HEK293T (cell line): ENCODE measurements at places on chromosomes 11 and 22.
A peak's percentile ranks its signal among the peaks of the same experiment; 100 is the strongest.

DNA sequence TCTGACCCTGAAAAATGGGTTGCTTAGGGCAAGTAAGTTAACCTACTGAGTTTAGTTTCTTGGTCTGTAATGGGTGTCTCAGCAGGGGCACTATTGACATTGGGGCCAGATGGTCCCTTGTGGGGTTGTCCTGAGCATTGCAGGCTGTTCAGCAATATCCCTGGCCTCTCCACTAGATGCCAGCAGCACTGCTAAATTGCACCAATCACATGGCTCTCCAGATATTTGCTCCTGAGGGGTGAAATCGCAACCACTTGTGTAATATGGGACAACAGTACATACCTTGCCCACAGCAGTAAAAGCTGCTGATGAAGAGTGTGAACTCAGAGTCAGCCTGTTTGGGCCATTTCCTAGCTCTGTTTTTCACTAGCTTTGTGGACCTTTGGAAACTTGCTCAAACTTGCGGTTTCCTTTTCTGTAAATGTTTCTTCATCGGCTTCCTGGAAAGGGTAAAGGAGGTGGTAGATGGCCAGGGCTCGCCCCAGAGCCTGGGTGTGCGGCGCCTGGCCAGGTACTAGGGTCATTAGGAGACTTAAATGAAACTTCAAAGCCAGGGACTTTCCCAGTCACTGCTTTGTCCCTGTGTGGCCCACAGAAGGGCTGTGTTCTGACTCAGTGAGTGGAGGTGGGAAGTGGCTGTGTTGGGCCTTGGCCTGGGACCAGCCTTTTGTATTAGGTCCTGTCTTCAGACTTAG, 13.0 kb downstream of the NCF4 start:
- peak; percentile 76 for DNase-seq

GRCh38 chr11:5288108-5288905, 13.4 kb downstream of the OR51B4 start:
- DNase-seq: no peak

DNA sequence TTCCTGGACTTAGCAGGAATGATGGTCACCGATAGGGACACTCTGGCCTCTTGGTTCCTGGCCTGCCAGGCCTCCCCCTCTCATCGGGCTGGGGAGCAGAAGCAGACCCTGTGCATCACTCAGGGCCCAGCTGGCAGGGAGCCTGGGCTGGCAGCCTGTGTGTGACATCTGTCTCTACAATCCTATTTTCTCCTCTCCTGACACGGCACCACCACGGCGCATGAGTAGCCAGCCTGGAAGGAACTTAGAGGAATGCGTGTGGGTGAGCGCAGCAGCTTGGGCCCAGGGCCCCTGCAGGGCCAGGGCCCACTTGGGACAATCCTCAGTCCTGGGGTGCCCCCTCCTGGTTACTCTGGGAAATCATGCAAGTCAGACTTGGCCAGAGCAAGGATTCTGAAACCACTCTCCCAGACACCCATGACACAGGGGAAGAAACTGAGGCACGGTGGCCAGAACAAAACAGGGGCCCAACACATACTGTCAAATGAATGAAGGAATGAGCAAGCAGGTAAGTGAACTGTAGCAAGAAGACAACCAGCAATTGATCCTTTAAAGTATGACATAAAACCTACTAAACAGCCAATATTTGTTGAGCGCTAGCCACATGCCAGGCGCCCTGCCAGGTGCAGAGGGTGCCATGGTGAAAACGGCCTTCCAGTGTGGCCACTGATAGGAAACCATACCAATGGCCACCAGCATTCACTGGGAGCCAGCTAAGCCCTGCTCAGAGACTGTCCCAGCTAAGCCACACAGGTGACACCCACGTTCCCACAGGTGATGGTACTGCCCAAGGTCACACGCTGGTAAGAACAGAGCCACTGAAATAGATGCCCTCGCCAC, 13.3 kb downstream of the RSPH14 start:
- peak; percentile 91 for DNase-seq

DNA sequence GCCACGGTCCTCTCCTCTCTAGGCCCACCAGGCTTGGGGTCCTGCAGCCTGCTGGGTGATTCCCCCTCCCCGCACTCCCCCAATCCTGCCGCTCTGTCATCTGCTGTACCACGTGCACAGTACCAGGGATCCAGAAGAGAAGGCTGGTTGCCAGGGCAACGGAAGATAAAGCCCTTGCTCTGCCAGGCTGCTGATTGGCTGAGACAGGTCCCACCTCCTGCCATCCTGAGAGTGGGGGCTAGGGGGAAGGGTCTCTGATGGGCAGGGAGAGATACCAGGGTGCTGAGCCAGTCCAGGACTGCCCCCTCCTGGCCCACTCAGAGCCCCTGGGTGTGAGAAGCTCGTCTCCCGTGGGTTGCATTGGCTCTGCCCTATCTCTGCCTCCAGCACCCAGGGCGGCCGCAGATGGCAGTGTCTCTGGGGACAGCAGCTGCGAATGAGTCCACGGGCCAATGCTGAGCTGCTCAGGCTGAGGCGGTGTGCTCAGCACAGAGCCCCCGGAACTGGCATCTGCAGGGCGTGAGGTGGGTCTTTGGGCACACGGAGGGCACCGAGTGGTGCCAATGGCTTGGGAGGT, at the start of gene SMIM45:
SMIM45 (plus strand) TSS at position 253 of the 577 bp plus-strand sequence.
- no peak for DNase-seq

GRCh38 chr11:1338201-1339065, 29.0 kb upstream of the TOLLIP start:
- DNase-seq: no peak

GRCh38 chr22:39750759-39751158, 142.8 kb downstream of the ENTHD1 start:
- no peak for DNase-seq

- peak; percentile 88 for DNase-seq
These were observed 71.2 kb upstream of the TBCEL start for GRCh38 chr11:120952461-120953434.

- DNase-seq: no peak
These were observed 76.2 kb upstream of the GDPD4 start for GRCh38 chr11:77377734-77378133.

DNA sequence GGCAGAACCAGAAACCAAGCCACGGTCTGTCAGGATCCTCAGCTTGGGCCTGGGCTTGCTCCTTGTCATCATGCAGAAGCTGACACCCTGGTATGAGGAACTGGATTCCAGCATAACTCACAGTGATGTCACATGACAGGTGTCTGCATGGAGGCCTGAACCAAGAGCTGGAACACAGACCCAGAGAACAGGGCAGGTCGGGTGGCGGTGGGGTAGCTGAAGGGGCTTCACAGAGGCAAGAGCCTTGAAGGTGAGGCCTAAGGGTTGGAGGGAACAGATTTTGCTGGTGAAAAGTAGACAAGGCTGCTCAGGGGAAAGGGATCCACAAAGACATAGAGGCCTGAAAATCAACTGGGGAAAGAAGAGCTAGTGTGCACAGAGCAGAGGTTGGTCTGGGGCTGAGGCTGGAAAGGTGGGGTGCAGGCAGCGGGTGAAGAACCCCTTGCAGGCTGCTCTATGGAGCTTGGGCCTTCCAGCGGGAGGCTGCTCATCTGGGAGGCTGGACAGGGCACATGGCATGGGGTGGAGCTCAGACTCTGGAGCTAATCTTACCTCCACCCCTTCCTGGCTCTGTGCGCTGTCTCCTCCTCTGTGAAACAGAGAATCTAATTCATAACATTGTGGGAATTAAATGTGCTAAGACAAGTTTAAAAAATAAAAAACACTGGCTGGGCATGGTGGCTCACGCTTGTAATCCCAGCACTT, 18.4 kb upstream of the RPS3 start:
- no peak for DNase-seq

- no peak for DNase-seq
These were observed 142.7 kb downstream of the WNT7B start for GRCh38 chr22:45834241-45834640.

GRCh38 chr11:33157103-33158027, 3.9 kb downstream of the CSTF3 start:
- DNase-seq: no peak

- no peak for DNase-seq
These were observed at the start of gene PLA2G3 for GRCh38 chr22:31139866-31140716. Gene PLA2G3, minus strand, starts transcription at chr22:31140508. Its CDS starts 154 bp downstream, at chr22:31140354.

DNA sequence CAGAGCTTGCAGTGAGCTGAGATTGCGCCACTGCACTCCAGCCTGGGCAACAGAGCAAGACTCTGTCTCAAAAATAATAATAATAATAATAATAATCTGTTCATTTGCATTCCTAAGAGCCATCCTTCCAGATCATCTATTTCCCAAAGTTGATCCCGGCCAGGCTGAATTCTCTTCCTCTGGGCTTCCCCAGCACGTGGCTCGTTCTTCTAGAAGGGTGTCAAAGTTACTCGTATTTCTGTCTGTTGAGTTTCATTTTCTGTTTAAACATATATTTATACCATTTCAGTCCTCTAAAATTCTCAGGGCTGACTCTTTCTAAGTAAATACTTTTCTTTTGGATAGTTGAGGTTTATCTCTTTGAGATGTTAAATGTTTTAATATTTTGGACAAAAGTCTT, 4.8 kb upstream of the JHY start:
- no peak for DNase-seq

- DNase-seq: peak; percentile 71
These were observed 4.6 kb downstream of the SAA2 start for GRCh38 chr11:18243783-18244362.

GRCh38 chr11:71241721-71242259, 10.6 kb downstream of the SHANK2 start:
- no peak for DNase-seq

GRCh38 chr11:64058494-64058893, 22.8 kb downstream of the FLRT1 start:
- no peak for DNase-seq

DNA sequence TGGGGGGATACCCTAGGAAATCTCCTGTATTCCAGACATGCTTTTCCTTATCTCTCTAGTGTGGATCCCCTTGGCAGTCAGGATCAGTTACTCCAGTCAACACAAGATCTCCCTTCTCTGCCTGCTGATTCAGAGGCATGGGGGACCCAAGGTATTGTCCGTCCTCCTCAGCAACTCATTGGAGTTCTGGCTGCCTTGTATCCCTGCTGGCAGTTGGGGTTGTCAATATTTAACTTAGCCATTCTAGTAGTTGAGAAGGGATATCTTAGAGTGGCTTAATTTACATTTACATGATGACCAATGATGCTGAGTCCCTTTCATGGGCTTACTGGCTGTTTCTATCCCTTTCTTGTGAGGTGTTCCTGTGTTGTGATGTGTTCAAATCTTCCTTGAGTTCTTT, 74.2 kb downstream of the GRK3 start:
- DNase-seq: no peak

GRCh38 chr22:31650391-31650790, 11.6 kb downstream of the PISD start:
- no peak for DNase-seq

DNA sequence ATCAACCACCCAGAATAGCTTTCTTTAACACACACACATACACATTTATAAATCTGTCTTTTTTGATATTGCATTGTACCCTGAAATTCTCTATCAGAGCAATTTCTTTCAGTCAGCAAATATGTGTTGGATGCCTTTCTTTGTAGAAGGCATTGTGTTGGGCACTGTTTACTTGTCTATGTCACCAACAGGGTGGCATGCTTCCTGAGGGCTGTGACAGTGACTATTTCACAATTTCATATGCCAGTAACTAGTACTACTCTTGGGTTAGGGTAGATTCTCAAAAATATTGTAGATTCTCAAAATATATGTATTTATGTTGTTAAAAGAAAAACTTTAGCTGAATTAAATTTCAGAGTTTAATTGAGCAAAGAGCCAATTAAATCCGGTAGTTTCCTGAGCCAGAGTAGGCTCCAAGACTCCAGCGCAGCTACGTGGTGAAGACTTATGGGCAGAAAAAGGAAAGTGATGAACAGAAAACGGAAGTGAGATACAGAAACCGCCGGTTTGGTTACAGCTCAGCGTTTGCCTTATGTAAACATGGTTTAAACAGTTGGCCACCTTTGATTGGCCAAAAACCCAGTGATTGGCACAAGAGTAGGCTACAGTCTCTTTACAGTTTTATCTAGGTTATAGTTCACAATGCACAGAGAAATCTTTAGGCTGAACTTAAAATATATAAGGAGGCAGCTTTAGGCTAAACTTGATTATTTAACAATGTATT, 723.3 kb downstream of the NTM start:
- DNase-seq: no peak

DNA sequence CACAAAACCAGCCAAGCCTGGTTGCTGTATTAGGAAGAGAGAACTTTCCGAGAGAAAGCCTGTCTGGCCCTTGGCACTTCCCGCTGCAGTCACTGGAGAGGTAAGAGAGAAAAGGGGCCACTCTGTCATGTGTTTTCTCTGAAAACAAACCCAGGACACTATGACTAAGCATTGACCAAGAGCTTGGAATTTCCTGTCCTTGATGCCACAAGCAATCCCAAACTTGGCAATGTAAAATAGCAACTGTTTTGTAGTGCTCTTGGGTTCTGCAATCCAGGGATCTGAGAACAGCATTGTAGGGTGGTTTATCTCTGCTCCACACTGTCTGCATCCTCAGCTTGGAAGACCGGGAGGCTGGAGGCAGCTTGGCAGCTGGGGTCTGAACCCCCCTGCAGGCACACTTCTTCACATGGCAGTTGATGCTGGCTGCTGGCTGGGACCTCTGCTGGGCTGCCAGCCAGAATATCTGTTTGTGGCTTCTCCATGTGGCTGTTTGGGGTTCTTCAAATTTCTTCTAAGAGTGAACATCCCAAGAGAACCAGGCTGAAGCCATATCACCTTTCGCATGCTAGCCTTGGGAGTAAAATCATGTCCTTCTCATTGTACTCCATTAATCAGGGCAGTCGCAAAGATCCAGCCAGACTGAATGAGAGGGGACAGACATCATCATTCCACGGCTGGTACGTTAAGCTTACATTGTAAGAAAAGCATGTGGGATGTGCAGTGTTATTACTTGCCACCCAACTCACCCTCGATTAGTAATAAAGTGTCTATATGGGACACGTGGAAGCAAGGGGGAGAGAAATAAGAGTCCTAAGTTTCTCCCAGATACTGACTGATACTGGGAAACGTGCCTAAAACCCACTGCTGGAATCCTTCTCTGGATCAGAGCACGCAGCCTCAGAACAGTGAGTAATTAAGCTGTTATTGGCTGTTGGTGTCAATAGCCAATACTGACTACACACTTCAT, 537.4 kb upstream of the B3GAT1 start:
- no peak for DNase-seq

- no peak for DNase-seq
These were observed 106.3 kb upstream of the TEAD1 start for GRCh38 chr11:12567746-12568460.

DNA sequence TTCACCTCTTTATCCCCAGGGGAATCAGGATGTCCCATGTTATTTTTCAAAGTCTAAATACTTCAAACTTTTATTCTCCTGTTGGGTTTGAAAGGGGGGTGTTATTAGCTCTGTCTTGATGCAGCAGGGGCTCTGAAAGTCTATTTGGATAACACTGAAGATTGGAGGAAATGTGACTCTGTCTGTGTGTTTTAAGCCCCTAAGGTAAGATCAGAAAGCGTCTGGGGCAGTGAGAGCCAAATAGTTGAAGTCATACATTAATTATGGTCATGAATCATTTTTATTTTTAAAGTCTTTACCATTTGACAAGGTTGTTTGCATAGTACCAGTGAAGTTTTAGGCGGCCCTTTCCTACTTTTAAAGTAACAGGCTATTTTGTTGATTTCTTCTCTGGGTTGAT, 139.0 kb downstream of the UVRAG start:
- peak; percentile 17 for DNase-seq

GRCh38 chr11:117426297-117426685, 98.6 kb downstream of the CEP164 start:
- DNase-seq: peak; percentile 88

- no peak for DNase-seq
These were observed at the start of gene MYO7A for GRCh38 chr11:77127920-77128691. Gene MYO7A, plus strand, starts transcription at chr11:77128246. Its CDS starts 2,389 bp downstream, at chr11:77130635.

GRCh38 chr11:78798663-78799062, 224.0 kb upstream of the NARS2 start:
- DNase-seq: peak; percentile 75

- DNase-seq: no peak
These were observed 83.1 kb downstream of the TBC1D22A start for GRCh38 chr22:46845296-46846149.
